ENCODE measurements at places on chromosomes 11 and 22. TPM values are rescaled to one million over a fixed set of nuclear protein-coding genes. Genes with fewer than 3 reads are reported as not detected.

The ESAM gene
- total RNA-seq, result 303 TPM

The DESI1 gene
- 59.1 TPM for total RNA-seq

GRCh38 chr11:46557684-46558151, 36.1 kb downstream of the AMBRA1 start:
- no peak for DNase-seq

DNA sequence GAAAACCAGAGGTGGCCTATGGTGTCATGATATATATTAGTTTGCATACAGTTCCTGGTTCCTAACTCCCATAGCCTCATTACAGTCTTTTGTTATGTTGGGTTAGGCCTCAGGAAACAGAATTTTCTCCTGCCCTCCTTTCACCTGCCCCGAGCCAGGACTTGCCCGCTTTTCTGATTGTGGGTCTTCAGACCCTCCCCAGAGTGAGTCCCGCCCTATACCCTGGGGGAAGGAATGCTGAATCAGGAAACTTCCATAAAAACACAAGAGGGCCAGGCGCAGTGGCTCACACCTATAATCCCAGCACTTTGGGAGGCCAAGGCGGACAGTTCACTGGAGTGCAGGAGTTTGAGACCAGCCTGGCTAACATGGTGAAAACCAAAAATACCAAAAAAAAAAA, 70.9 kb downstream of the SLC35F2 start:
- DNase-seq, result no peak

GRCh38 chr11:95849087-95849825, 59.0 kb downstream of the CEP57 start:
- DNase-seq, result peak; percentile 82
